ENCODE measurements at places on chromosomes 7 and 10.

GRCh38 chr10:110036640-110037039, 28.9 kb downstream of the ADD3 start:
- DNase-seq = no peak

DNA sequence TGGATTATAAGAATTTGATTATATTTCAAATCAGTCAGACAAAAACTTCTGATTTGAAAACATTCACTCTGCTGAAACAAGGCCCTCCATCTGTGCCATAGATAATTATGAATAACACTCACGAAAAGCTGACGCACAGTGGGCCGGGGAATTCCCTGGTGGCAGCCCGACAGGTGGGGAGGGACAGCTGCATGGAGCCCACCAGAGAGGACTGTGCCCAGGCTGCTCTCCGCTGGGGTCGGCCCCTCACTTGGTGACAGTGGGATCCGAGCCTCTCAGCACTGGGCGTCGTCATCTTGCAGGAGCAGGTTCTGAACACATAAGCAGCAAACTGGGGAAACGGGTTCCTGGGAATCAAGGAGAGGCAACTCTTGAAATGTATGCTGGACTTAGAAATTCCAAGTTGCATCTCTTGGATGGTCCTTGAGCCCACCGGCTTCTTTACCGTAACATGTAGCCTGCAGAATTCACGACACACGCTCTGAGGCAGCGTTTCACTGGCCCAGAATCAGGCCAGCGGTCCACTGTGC, 41.4 kb downstream of the AFAP1L2 start:
- no peak for DNase-seq

DNA sequence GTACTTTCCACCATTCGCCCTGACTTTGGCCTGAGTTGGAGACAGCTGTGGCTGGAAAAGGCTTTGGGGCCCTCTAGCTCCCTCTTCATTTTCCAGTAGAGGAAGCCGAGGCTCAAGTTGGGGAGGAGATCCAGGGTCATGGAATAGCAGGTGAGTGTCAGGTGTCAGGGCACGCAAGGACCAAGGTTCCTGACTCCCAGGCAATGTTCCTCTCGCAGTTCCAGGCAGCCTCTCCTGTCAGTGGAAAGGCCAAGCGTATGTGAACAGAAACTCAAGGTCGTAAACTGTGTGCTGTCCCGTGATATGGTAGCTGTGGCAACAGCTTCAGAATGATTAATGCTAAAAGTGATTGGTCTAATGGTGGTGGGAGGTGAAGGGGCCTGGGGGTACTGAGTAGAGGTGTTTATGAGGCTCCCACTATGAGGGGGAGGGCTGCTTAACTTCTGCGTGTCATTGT, 13.2 kb downstream of the ADAMTS14 start:
- DNase-seq = no peak

DNA sequence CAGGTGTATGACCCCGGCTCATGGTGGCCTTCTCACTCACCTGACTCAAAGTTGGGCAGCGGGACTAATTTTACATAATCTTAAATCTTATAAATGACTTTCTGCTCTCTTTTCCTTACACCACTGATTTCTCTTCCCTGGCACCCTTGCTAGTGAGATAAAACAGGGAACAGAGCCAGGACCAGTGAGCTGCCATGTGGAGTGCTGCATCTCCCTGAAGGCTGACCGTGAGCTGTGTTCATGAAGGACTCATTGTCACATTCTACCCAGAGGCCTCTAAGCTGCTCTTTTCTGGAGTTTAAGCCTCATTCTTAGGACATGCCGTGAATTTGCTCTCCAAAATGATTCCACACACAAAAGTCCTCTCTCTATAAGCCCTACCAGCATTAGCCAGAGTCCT, 762.3 kb downstream of the AUTS2 start:
- DNase-seq = no peak

- no peak for DNase-seq
These were observed 44.8 kb downstream of the ADCYAP1R1 start for GRCh38 chr7:31096877-31097258.

DNA sequence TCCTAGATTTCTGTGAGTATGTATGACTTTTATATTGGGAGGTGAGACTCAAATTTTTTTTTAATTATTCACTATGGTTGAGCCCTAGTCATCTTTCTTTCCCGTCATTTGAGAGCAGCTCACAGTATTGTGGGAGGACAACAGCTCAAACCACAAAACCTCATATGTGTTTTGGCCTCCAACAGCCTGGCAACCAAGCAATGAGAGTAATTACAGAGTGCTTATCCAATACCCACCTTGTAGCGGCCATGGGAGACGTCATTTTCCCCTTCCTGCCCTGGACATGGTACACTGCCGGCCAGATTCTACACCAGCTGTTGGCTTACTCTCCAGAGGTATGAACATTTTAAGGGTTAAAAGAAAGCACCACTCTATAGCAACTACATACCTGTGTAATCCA, 49.1 kb downstream of the DOCK4 start:
- DNase-seq = no peak

- DNase-seq = no peak
These were observed 675.6 kb downstream of the MAGI2 start for GRCh38 chr7:78777829-78778228.

DNA sequence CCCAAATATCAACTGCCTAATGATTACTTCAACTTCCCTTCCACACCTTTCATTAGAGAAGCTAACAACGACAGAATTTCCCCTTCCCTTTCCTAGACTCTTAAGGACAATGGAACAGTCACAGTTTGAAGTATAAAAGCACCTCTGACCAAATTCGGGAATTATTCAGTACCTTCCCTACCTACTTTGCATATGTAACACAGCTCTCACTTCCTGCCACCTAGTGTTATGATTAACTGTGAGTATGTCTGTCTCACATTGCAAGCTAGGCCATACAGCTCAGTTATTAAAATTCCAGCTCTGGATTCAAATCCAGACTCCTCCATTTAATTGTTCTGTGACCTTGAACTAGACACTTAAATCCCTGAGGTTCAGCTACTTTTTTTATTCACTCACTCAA, 44.8 kb upstream of the HPSE2 start:
- no peak for DNase-seq

DNA sequence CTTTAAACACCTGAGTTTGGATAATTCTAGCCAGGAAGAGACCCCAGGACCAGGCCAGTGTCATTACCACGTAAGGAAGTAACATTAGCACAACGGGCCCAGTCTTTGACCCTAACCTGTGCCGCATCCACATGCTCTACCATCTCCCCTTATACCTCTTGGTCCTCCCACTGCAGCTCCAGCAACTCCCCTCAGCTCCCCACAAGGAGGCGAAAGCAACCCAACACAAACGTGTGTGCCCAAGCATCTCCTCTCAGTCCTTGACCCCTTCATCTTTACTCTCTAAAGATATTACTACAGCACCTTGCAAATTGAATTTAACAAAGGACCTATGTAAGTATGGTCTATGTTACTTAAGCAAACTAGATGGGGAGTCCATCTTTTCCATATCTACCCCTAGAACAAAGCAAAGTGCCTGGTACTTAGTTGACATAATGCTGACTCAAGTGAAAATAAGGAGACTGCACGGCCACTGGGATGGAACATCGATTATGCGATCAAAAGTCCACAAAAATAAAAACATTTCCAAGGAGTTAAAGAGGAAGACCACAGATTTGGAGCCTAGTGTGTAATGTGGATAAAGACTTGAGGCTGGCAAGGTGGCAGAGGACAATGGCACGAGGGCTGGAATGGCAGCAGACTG, 147.7 kb downstream of the JAZF1 start:
- no peak for DNase-seq

DNA sequence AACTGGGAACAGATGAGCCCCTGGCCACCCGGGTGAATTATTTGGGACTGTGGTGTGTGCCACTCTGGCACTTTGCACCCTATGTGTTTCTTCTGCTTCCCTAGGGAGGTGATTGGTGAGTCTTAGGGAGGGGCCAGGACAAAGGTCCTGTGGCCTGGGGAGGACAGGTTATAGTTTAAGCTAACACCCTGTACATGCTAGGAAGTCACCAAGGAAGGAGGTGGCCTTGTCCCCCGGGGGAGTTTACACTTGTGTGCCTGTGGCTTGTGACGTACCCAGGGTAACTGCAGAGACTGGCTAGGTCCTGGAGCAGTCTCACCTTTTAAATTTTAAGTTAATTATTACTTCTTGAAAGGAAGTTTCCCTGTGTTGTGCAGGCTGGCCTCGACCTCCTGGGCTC, 196.2 kb downstream of the BAMBI start:
- DNase-seq = no peak

GRCh38 chr10:130802301-130802700, 509.2 kb downstream of the TCERG1L start:
- DNase-seq = no peak

DNA sequence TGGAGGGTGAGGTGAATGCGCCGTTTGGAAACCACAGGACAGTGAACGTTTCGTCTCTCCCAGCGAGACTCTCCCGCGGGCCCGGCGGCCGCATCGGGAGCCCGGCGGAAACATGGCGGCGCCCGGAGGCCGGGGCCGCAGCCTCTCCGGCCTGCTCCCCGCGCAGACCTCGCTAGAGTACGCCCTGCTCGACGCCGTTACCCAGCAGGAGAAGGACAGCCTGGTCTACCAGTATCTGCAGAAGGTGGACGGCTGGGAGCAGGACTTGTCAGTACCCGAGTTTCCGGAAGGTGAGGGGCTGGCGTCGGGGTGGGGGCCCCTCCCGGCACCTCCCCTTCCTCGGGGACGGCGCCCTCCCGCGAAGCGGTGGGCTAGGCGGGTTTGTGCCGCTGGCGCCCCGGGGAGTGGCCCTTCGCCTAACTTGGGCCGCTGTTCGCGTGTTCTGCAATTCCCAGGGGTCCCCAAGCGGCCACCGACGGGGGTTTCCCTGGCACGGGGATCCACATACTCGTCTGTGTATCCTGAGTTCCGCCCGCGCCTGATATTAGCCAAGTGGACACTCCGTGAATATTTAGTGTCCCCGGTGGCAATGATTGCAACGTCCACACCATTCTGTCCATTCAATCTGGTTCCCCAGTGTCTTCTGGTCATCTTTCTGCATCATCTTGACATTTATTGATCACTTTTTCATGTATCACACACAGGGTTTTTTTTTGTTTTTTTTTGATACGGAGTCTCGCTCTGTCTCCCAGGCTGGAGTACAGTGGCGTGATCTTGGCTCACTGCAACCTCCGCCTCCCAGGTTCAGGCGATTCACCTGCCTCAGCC, 514 bp downstream of the NHLRC2 start:
- peak; percentile 37 for DNase-seq

- DNase-seq = no peak
These were observed 156.0 kb downstream of the SEMA3D start for GRCh38 chr7:85030893-85031292.

- peak; percentile 67 for DNase-seq
These were observed 6.9 kb upstream of the ORAI2 start for GRCh38 chr7:102426268-102427018.

DNA sequence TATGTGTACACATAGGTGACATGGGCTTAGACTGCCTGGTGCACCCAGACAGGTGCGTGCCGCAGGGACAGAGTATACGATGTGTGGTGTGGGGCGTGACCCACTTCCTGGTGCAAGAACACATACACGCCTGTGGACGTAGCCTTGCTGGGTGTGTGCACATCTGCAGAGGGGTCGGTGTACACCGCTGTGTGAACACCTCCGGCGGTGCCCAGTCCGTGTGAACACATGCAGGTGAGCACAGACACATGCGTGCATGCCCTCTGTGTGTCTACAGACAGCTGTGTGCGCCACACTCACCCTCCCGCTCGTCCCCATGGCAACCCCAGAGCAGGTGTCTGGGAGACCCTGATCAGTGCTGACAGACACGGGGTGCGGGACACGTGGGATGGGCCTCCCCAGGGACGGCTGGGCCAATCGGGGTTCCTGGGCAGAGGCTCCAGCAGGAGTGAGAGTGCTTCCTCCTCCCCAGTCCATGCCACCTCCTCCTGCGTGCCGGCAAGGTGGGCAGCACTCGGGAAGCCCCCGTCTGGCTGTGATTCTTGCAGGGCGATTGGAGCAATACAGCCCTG, 23.4 kb downstream of the ELFN1 start:
- no peak for DNase-seq

- no peak for DNase-seq
These were observed 938 bp upstream of the CADPS2 start for GRCh38 chr7:122887198-122887597.

DNA sequence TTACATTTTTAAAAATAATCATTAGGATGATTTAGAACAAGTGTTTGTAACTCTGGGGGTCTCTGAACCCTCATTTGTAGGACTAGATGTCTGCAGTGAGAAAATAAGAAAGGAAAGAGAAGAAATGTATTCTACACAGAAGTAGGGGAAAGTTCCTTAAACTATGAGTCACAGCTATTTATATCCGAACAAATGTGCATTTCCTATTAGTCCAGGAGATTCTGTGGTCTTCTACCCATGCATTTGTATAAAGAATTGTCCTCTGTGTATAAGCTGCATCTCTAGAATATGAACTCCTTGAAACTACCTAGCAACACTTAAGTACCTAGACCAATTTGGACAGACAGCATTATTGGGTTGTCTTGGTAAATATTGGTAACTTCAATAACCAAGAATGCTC, 15.9 kb upstream of the CD36 start:
- DNase-seq = no peak

- no peak for DNase-seq
These were observed 403 bp upstream of the ENO4 start for GRCh38 chr10:116848944-116849247.

GRCh38 chr10:62554632-62555199, 180.5 kb downstream of the ZNF365 start:
- DNase-seq = no peak

DNA sequence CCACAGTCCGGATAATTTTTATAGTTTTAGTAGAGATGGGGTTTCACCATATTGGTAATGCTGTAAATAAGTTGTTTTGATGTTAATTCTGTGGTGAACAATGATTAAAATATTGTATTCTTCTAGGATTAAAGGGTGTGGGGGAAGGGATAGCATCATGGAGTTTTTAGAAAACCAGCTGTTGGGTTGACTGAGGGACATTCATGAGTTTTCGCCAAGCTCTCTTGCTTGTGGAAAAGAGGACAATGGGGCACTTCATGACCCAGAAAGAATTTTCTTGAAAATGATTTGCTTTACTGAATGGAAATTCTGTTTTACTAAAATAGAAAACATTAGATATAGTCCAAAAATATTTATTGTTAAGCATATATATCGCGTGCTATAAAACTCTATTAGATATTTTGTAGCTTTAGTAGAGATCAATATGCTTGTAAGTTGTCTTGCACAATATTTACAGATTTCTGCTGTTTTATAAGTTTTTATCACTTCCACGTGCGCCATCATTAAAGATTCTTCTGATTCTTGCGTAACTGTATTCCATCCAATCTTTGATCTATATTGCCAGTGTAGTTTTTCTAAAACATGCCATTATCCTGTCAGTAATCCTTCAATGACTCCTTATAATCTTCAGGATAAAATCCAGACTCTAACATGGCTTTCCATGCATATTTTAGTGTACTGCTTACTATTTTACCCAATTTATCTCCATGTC, 41.8 kb downstream of the LCOR start:
- no peak for DNase-seq

Data from stimulated activated CD4-positive, alpha-beta T cell treated with anti-CD3 and anti-CD28 coated beads, TNF-alpha, amount 100 ng/mL, for 4 hours (primary cell).